ENCODE measurements at places on chromosomes 4 and X. TPM values are rescaled to one million over a fixed set of nuclear protein-coding genes. Genes with fewer than 3 reads are reported as not detected.

DNA sequence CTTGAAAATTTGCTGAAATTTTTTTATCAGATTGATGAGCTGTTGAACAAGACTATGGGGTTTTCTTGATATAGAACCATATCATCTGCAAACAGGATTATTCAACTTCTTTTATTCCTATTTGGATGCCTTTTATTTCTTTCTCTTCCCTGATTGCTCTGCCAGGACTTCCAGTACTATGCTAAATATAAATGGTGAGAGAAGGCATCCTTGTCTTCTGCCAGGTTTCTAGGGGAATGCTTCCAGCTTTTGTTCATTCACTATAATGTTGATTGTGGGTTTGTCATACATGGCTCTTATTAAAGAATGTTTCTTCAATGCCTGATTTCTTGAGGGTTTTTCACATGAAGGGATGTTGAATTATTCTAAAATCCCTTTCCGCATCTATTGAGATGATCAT, 1139.5 kb downstream of the FAM133A start:
- no peak for DNase-seq

GRCh38 chrX:73817393-73818199, 254.6 kb downstream of the CHIC1 start:
- no peak for DNase-seq

DNA sequence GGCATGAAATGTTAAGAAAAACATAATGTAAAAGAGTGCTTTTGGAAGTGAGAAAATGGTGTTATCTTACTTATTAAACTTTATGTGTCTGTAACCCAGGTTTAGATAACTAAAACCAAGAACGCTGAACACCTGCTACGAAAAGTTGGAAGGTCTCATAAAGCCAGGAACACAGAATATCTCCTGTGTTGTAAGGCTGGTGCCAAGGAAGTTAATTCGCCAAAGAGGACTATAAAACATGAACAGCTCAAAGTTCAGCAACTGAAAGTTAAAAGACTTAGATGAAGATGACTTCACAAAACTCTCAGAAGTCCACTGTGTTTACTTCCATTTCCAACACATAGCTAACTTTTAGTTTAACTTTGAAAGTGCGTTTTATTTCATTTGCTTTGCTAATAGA, 54.3 kb downstream of the GPRIN3 start:
- DNase-seq = no peak

SLC9B1 gene
- polyA plus RNA-seq = 0.46 TPM

- no peak for DNase-seq
These were observed 15.7 kb downstream of the MSX1 start for GRCh38 chr4:4875147-4875546.
